ENCODE measurements at places on chromosomes 1 and 21. TPM values are rescaled to one million over a fixed set of nuclear protein-coding genes. Genes with fewer than 3 reads are reported as not detected.
A peak's percentile ranks its signal among the peaks of the same experiment; 100 is the strongest.

DNA sequence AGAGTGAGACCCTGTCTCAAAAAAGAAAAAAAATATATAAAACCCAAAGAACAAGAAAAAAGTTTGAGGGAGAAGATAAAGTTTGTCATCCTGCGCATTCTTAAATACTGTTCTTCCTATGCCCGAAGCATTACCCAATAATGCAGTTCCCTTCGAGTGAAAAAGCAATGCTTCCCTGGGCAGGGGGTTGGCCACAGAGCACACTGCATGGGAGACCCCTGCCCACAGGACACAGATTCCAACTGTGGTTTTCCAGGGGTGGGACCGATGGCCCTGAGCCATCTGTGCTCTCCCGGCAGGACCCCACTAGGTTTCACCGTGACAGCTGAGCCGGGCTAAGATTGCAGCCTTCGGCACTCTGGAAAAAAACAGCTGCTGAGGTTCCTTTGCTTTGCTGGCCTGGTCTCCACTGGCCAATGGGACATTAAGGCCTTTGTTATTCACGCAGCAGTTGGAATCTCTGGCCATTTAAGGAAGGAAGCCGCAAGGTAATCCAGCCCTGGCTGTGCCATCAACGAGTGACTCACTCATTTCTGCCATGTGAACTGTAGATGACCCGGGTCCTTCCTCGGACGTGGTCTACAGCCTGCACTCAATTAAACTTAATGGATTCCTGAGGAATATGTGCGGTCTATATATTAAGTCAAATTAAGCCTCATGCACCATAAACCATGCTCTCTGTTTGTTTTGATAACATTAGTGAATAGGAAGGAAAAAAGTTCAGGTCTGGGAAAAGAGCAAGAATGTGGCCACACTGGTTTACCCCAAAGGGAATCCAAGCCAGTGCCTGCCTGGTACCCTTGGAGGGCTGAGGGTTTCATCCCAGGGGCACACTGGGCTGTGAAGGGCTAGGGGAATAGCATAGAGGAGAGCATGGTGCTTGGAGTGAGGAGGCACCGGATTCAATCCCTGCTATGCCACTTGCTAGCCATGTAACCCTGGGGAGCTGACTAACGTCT, 163.2 kb downstream of the ZBTB18 start:
- H3K36me3 ChIP-seq = no peaks in the 10 kb centered on the region
- H3K27ac ChIP-seq = no peak overlapping the region
- DNase-seq = no peak

GRCh38 chr1:153324912-153325311, 12.2 kb upstream of the PGLYRP3 start:
- H3K36me3 ChIP-seq = no peaks in the 10 kb centered on the region
- no peak overlapping the region for H3K4me3 ChIP-seq
- H3K27ac ChIP-seq = no peak overlapping the region

GRCh38 chr1:218658269-218658668, 313.1 kb downstream of the TGFB2 start:
- no peaks in the 10 kb centered on the region for H3K36me3 ChIP-seq
- no peak overlapping the region for H3K27ac ChIP-seq
- no peak overlapping the region for H3K4me3 ChIP-seq
- H3K27me3 ChIP-seq = no peaks in the 10 kb centered on the region

DNA sequence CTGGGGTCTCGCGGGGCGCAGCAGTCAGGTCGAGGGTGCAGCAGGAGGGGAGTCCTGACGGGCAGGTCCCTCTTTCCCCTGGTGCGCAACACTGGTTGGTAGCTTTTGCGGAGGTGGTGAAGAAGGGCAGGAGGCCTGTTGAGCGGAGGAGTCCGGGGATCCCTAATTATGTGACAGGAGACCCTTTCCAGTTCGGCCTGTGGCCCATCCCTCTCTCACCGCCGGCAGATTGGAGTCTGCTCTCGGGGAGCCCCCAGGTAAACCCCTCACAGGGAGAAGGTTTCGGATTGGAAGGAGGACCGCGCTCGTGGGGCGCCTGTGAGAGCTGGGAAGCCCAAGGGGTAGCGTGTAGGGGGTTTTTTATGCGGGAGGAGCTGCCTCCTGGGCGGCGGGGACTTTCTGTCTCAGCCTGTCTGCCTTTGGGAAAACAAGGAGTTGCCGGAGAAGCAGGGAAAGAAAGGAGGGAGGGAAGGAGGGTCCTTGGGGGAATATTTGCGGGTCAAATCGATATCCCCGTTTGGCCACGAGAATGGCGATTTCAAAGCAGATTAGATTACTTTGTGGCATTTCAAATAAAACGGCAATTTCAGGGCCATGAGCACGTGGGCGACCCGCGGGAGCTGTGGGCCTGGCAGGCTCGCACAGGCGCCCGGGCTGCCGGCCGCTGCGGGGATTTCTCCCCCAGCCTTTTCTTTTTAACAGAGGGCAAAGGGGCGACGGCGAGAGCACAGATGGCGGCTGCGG, 9.5 kb downstream of the SIM2 start:
- no peak overlapping the region for H3K4me3 ChIP-seq
- no peak overlapping the region for H3K27ac ChIP-seq
- H3K36me3 ChIP-seq = no peaks in the 10 kb centered on the region
- DNase-seq = no peak

TFF2 gene
- total RNA-seq = not detected

DNA sequence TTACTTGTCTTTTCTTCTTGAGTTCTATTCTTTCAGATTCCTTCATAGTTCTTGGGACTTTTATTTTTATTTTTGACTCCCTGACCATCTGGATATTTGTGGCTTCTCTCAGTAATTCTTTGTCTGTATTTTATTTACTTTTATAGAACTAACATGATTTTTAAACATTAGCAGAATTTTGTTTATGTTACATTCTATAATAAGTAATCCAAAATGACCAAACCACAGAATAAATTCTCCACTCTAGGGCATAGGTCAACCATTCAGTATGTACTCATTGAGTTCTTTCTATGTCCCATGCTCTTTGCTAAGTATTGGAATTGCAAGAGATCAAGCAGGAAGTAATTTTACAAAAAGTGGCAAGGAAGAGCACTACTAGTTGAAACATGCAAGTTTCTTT, 969.0 kb downstream of the TTLL7 start:
- no peak overlapping the region for H3K4me3 ChIP-seq
- no peak for DNase-seq
- H3K36me3 ChIP-seq = no peaks in the 10 kb centered on the region
- no peaks in the 10 kb centered on the region for H3K27me3 ChIP-seq

GRCh38 chr21:45327441-45328197, 39.9 kb upstream of the POFUT2 start:
- H3K36me3 ChIP-seq = no peaks in the 10 kb centered on the region
- no peak overlapping the region for H3K4me3 ChIP-seq
- DNase-seq = no peak

- no peaks in the 10 kb centered on the region for H3K36me3 ChIP-seq
- no peaks in the 10 kb centered on the region for H3K27me3 ChIP-seq
- H3K27ac ChIP-seq = peak overlapping the region; percentile 83
- peak overlapping the region; percentile 89 for H3K4me3 ChIP-seq
- peaks cover 21% of the 10 kb centered on the region for H3K4me1 ChIP-seq
These were observed 946 bp upstream of the HNRNPR start for GRCh38 chr1:23344987-23345472.

TMPRSS3 gene
- 7.6 TPM for total RNA-seq

RERE gene
- 114 TPM for total RNA-seq

- H3K4me1 ChIP-seq = peaks cover 5% of the 10 kb centered on the region
- H3K27me3 ChIP-seq = no peaks in the 10 kb centered on the region
- no peak overlapping the region for H3K27ac ChIP-seq
- no peaks in the 10 kb centered on the region for H3K36me3 ChIP-seq
- peak; percentile 61 for DNase-seq
- H3K4me3 ChIP-seq = peak overlapping the region; percentile 11
These were observed 52.4 kb upstream of the GPR157 start for GRCh38 chr1:9181176-9181906.

POU2F1 gene
- total RNA-seq = 36.6 TPM

DNA sequence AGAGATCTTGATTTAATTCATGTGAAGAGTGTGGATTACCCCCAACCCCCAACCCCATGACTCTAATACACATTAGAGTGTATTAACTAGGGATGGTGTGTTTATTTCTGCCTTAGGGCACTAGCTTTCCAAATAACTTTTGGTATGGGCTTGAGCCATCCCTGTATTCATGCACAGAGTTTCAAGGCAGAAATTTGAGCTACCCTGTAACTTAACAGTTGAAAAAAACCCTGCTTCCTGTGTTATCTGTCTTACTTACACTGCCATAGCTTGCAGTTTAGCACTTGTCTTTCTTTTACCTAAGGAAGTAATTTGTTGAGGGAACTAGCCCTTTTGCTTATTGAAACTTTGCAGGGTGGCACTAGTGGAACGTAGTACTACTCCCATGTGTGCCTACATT, 6.3 kb downstream of the SRSF11 start:
- peaks cover 38% of the 10 kb centered on the region for H3K4me1 ChIP-seq
- H3K27ac ChIP-seq = no peak overlapping the region
- H3K36me3 ChIP-seq = peaks cover 31% of the 10 kb centered on the region
- DNase-seq = no peak
- H3K27me3 ChIP-seq = no peaks in the 10 kb centered on the region
- H3K4me3 ChIP-seq = no peak overlapping the region

GRCh38 chr1:227424953-227425352, 106.7 kb upstream of the CDC42BPA start:
- no peak for DNase-seq
- no peaks in the 10 kb centered on the region for H3K4me1 ChIP-seq
- no peak overlapping the region for H3K4me3 ChIP-seq
- H3K27me3 ChIP-seq = peaks cover 4% of the 10 kb centered on the region
- H3K36me3 ChIP-seq = no peaks in the 10 kb centered on the region

- H3K4me1 ChIP-seq = no peaks in the 10 kb centered on the region
- H3K27ac ChIP-seq = no peak overlapping the region
- no peak overlapping the region for H3K4me3 ChIP-seq
- no peak for DNase-seq
These were observed 22.8 kb upstream of the C1orf174 start for GRCh38 chr1:3922851-3923250.

KRTAP19-3 gene
- not detected for total RNA-seq

DNA sequence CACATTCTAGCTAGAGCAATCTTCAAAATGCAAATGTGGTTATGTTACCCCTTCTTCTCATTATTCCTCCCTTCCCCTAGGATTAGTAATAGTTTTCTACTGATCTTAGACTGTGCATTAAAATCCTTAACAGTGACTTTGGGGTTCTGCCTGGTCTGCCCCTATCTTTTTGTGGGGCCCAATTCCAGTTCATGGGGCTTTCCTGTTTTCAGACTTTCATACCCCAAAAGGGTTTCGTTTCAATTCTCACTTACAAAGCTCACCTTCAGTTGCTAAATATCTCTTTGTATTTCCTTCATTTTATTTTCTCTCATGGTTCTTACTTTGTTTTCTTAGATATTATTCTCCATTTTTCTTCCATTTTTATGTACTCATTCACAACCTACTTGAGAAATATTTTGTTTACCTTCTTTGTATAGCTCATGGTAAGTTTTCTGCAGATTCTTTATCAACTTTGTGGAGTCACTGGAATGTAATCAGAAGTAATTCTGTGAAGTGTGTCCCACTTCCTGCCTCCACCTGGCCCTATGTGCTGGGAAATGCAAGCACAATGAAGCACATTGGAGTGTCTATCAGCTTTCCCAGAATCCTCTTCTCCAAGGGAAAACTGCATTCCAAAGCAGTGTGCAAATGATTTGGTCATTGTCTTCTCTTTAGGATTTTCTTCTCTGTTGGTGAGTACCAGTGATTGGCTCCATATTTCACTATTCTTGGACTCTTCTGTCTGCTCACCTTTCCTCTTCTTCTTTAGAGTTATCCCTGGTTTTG, 350.2 kb downstream of the ZNF326 start:
- no peak for DNase-seq
- no peak overlapping the region for H3K27ac ChIP-seq
- H3K36me3 ChIP-seq = no peaks in the 10 kb centered on the region
- H3K4me1 ChIP-seq = peaks cover 3% of the 10 kb centered on the region

GRCh38 chr1:212648431-212648830, 39.9 kb downstream of the ATF3 start:
- DNase-seq = no peak
- no peaks in the 10 kb centered on the region for H3K4me1 ChIP-seq
- H3K36me3 ChIP-seq = no peaks in the 10 kb centered on the region
- no peak overlapping the region for H3K4me3 ChIP-seq
- no peaks in the 10 kb centered on the region for H3K27me3 ChIP-seq

DNA sequence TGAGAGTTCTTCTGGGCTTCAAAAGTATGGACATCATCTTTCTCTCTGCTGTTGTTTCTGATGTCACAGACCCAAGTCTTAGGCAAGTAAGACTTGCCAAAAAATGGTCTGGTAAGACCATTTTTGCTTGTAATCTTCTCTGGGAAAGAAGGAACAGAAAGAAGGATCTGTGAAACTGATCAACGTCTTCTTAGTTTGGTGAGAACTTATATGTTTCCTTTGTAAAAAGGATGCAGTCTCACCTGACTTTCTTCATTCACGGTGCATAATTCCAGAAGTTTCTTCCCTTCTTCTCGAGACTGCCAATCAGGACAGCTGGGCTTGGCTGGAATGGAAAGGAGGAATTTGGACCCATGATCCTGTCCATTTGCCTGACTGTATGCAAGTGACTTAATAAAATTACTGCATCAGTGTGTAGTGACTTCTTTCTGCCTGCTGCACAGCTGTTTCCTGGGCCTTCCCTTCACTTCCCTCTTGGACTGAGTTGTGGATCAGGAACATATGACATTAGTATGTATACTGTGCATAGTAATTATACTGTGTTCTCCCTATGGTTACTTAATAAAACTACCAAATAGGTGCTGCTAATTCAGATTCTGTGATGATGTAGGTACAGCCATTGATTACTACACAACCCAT, 7.6 kb upstream of the DENND1B start:
- no peak overlapping the region for H3K27ac ChIP-seq
- H3K27me3 ChIP-seq = no peaks in the 10 kb centered on the region
- no peak overlapping the region for H3K4me3 ChIP-seq
- no peak for DNase-seq

- H3K4me1 ChIP-seq = no peaks in the 10 kb centered on the region
- no peaks in the 10 kb centered on the region for H3K27me3 ChIP-seq
- H3K4me3 ChIP-seq = no peak within 1 kb of the TSS
- no peaks in the 10 kb centered on the region for H3K36me3 ChIP-seq
- H3K27ac ChIP-seq = no peak within 1 kb of the TSS
These were observed at the start of gene PADI4 for GRCh38 chr1:17307946-17308345. PADI4 (plus strand) TSS chr1:17308197; CDS start chr1:17308223, 26 bp downstream.

COL16A1 gene
- not detected for total RNA-seq

DNA sequence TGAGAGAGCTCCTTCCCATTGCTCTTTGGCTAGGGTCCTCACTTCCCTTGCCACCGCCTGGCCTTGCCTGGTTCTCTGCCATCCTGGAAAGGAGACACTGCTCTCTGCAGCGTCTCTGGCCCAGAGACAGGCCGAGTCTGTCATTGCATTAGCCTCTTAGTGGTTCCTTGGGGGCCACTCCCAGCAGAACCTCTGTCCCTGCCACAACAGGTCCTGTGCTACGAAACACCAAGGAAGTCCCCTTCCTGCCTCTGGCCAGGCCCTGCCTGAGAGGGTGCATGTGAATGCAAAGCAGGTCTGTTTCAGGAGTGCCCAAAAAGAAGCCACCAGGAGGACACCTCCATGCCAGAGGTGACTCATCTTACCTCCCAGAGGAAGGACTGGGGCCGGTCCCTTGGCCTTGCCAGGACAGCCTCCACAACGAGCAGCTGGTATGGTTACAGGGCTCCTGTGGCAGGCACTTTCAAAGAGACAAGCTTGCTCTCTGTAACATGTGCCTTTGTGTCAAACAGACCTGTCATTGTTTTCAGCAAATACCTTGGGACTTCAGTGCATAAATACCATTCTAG, 59.6 kb downstream of the VPS26C start:
- no peak overlapping the region for H3K4me3 ChIP-seq
- H3K36me3 ChIP-seq = no peaks in the 10 kb centered on the region
- no peaks in the 10 kb centered on the region for H3K4me1 ChIP-seq
- no peaks in the 10 kb centered on the region for H3K27me3 ChIP-seq
